ENCODE measurements at places on chromosomes 12 and 14. TPM values are rescaled to one million over a fixed set of nuclear protein-coding genes. Genes with fewer than 3 reads are reported as not detected.

Gene ASB2
- 0.23 TPM for total RNA-seq

Gene C12orf60
- 1.3 TPM for total RNA-seq

Gene FGF6
- total RNA-seq, result not detected

Gene OR10P1
- not detected for total RNA-seq

Gene TEX52
- not detected for total RNA-seq

Gene PPP1R3E
- total RNA-seq, result 2.2 TPM

Gene BDKRB1
- total RNA-seq, result 0.08 TPM

Gene DDX55
- 15.7 TPM for total RNA-seq

Gene ALG10B
- total RNA-seq, result 2.4 TPM

Gene KCNK10
- total RNA-seq, result not detected

Gene RNASE3
- total RNA-seq, result not detected

Gene SLC7A7
- 1.2 TPM for total RNA-seq

Gene ANKS1B
- total RNA-seq, result 0.94 TPM

Gene KRT71
- not detected for total RNA-seq

Gene CCER1
- total RNA-seq, result not detected

Gene PPHLN1
- 84.1 TPM for total RNA-seq

Gene PTPRO
- 1.2 TPM for total RNA-seq

Gene UBR7
- 34.0 TPM for total RNA-seq

Gene ARF6
- total RNA-seq, result 28.5 TPM

Gene NUBPL
- 4.7 TPM for total RNA-seq

Gene FAM186B
- total RNA-seq, result 0.12 TPM

Gene PCED1B
- total RNA-seq, result 1.2 TPM

Gene GDF3
- not detected for total RNA-seq

Gene HOXC12
- not detected for total RNA-seq

Gene DHRS2
- total RNA-seq, result 0.08 TPM

Gene PLEKHD1
- not detected for total RNA-seq

Gene KRT73
- not detected for total RNA-seq

Data from smooth muscle cell of the coronary artery (primary cell).